ENCODE measurements at places on chromosomes 4 and X. TPM values are rescaled to one million over a fixed set of nuclear protein-coding genes. Genes with fewer than 3 reads are reported as not detected.

- peaks cover 18% of the 10 kb centered on the region for H3K4me1 ChIP-seq
- no peaks in the 10 kb centered on the region for H3K36me3 ChIP-seq
- no peak for DNase-seq
- no peaks in the 10 kb centered on the region for H3K27me3 ChIP-seq
- H3K27ac ChIP-seq, result no peak overlapping the region
These were observed 513.5 kb upstream of the NR3C2 start for GRCh38 chr4:148955564-148956297.

- peak overlapping the region; percentile 30 for H3K27ac ChIP-seq
- no peak for DNase-seq
- no peaks in the 10 kb centered on the region for H3K36me3 ChIP-seq
- peaks cover 18% of the 10 kb centered on the region for H3K4me1 ChIP-seq
- H3K4me3 ChIP-seq, result no peak overlapping the region
- H3K27me3 ChIP-seq, result no peaks in the 10 kb centered on the region
These were observed 29.0 kb upstream of the SMAD1 start for GRCh38 chr4:145452447-145453162.

The ARMCX2 gene
- total RNA-seq, result not detected

The ATP1B4 gene
- total RNA-seq, result not detected

The MAGEA8 gene
- not detected for total RNA-seq

The ATOH1 gene
- not detected for total RNA-seq

The H2BW2 gene
- total RNA-seq, result not detected

Data from Calu3 (cell line).